Fibroblast of mammary gland (primary cell): ENCODE measurements at places on chromosomes 5 and 9.

GRCh38 chr9:35718721-35719511 is 13.1 kb downstream of the TLN1 start:
- DNase-seq: peak; percentile 32

- DNase-seq: peak; percentile 51
Measured at GRCh38 chr5:167488371-167488770, 803.1 kb upstream of the WWC1 start.

GRCh38 chr5:4222821-4223220 is 627.2 kb downstream of the IRX1 start:
- no peak for DNase-seq

- DNase-seq: no peak
Measured at GRCh38 chr5:103693517-103693916, 130.9 kb upstream of the NUDT12 start.

GRCh38 chr5:157563929-157564716 is 11.5 kb downstream of the ADAM19 start:
- DNase-seq: no peak

- peak; percentile 85 for DNase-seq
Measured at GRCh38 chr9:16828340-16829281, 41.9 kb downstream of the BNC2 start.

DNA sequence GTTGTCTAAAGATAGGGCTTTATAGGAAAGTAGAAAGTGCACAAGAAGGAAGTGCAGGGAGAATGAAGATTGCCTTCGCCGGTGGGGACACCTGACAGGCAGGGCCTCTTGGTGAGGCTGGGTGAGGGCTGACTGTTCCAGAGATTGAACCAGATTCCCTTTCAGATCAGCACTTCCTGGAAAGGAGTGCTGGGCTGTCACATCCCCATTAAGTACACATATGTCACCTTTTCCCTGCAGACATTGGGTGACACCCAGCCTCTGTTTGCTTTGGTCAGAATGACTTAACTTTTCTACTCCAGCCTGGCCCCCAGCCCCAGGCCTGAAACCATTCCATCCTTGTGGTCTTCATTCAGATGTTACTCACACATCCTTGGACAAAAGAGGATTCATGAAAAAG is 7.4 kb upstream of the SHROOM1 start:
- DNase-seq: no peak

DNA sequence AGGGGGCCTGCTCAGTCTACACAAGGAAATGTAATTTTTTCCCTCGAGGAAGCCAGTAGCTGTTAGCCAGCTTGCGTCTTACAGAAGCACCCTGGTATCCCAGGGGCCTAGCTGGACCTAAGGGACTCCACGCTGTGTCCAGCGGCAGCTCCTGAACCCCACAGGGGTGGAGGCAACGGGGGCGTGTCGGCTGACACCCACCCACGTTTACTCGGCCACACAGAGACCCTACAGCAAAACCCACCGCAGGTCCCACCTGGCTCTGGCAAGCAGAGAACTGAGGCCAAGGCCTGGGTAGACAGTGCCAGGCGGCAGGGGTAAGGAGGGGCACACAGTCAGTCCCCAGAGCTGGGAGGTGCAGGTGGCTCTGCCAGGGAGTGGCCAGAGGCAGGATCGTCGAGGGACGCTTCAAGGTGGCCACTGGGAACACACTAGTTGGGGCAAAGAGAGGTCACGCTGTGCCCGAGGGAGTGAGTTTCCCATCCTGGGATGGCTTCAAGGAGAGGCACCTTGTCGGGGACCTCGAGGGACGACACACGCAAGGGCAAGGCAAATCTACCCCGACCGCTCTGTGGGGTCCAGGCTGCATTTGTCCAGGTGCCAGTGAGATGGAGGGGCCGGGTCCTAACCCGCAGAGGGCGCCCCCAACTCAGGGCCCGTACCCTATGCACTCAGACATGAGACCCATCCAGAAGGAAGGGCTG is 20.7 kb downstream of the BRD3OS start:
- no peak for DNase-seq

GRCh38 chr5:148957591-148958202 is 105.2 kb downstream of the SH3TC2 start:
- peak; percentile 17 for DNase-seq

DNA sequence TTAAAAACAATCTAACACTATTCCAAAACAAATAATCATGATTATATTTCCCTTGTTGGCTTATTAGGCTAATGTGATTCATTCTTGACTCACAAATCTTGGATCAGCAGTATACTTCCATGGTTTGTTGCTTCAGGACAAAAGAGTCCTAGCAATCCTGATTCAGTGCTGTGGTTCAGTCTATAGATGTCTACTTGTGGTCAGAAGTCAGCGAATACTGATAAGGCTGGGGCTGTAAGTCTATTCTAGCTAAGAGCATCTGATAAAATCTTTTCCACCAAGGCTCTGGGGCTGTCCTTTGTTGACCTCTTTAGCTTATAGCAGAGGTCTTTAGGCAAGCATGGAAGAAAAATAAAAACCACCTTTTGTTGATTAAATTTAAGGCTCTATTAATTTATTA is 4.4 kb upstream of the SMIM3 start:
- peak; percentile 95 for DNase-seq

- DNase-seq: no peak
Measured at GRCh38 chr9:130394320-130394719, 50.4 kb upstream of the ASS1 start.

DNA sequence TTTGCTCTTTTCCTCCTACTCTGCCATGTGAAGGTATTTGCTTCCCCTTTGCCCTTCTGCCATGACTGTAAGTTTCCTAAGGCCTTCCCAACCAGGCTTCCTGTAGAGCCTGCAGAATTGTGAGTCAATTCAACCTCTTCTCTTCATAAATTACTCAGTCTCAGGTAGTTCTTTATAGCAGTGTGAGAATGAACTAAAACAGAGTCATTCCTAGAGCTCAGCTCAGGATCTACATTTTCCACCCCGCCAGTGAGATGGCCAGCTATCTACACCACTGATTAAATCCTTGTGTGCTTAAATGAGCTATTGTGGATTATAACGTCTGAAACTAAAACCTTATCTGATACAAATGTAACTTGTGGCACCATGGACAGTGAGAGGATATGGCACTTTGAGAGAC is 55.0 kb downstream of the FRMD3 start:
- DNase-seq: no peak

GRCh38 chr5:160251406-160252155 is 22.3 kb downstream of the FABP6 start:
- no peak for DNase-seq

- peak; percentile 30 for DNase-seq
Measured at GRCh38 chr9:92723299-92723625, 41.4 kb downstream of the BICD2 start.

- DNase-seq: no peak
Measured at GRCh38 chr5:168339109-168339771, 47.8 kb downstream of the WWC1 start.

DNA sequence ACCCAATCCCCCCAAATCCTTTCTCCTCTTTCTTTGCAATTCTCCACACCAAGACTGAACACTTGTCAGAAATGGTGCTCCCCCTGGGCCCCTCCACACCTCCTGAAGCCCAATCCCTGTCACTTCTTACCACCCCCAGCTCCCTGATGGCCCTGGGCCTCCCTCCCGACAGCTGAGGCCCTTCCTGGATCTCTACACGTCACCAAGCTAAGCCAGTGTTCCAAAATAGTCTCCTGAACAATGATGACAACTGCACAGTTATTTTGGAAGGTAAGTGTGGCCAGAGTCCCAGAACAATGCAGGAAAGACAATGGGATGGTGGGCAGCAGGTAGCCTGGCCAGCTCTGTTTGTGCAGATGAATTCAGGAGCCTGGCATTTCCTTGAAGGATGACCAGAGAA is 63.7 kb upstream of the PRSS3 start:
- DNase-seq: no peak

- DNase-seq: peak; percentile 65
Measured at GRCh38 chr5:150113047-150113744, 26.8 kb upstream of the CSF1R start.

DNA sequence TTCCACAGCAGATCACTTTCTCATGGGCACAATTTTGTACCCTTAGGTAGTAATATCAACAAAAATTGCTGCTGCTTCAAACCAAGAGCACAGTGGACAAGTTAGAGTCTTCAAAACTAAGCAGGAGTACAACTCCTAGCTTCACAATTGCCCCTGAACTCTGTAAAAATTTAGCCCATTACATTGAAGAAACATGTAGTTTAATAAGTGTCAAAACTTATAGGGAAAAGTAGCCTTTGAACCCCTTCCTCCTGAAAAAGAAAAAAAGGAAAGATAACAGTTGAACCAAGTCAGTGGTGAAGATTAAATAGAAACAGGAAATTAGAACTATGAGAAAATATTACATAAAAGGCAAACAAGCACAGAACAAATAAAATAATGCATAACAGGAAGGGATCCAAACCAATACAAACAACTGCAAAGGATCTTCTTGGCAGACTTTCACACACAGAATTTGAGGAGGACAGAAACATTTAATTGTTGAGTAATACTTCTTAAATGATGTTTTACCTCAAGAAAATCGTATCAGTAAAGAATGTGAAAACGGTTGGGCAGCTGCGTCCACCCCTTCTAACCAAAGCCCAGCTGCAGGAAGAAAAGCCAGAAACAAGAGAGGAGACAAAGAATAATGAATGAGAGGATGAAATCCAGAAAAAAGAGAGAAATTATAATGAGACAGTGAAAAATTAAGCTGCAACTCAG is 636.0 kb downstream of the NR2F1-AS1 start:
- peak; percentile 83 for DNase-seq

GRCh38 chr9:91948597-91949391 is 1.2 kb downstream of the ROR2 start:
- peak; percentile 49 for DNase-seq

DNA sequence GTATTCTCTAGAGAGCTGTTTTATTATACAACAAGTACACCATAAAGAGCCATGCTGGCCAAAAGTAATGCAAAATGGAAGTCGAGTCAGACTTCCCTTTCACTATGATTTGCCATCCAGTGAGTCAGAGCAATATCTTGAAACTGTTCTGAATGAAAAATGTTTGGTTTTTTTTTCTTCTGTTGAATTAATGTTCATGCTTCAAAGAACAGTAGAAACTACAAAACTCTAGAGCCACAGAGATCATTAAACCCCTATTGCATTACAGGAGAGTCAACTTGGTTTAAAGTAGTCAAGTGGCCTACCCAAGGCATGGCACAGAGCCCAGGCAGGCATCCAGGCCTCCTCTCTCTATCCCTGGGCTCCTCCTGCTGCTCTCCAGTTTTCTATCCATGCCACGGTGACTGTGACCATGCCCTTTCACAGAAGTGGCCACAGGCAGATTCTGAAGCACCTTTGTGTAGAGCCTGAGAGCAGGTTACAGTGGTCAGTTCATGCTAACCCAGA is 358.9 kb downstream of the DEPDC1B start:
- peak; percentile 41 for DNase-seq

DNA sequence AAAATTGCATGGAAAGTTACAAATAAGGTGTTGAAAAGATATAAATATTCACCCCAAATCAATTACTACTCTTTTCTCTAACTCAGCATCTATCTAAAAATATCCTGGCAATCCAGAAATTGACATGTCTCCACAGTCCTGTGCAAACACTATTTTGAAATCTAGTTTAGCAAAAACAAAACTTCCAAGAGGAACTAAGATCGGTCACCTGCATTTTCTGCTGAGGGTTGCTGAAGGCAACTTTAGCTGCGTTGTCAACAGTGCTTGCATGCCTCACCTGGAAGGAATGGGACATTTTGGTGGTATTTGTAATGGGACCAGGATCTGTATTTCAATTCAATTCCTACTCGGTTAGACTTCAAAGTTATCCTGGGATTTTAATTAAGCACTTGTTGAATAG is 398.3 kb downstream of the NTRK2 start:
- no peak for DNase-seq

DNA sequence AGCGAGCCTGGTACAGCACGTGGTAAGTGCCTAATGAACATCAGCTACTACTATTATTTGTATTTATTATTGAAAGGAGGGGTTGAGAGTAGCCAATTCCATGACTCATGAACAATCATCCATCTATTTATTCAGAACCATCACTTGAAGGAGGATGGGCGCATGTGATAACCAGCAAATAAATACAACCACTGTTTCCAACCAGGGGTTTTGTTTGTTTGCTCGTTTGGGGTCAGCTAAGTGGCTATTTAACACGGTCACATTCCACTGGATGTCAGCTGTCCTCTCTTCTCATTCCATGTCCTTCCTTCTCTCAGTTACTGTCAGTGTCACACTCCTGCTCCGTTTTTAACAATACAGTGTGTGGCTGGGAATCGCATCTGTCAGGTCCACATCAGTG is 8.6 kb downstream of the RAPGEF1 start:
- peak; percentile 42 for DNase-seq

DNA sequence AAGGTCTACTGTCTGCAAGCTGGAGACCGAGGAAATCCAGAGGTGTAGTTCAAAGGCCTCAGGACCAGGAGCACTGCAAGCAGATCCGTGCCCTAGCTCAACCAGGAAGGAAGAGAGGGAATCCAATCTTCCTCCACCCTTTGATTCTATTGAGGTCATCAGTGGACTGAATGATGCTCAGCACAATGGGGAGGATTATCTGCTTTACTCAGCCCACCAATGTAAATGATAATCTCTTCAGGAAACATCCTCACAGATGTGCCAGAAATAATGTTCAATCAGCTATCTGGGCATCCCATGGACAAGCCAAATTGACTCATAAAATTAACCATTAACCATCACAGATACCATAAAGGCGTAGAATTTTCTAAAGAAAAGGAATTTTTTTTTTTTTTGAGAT is 92.0 kb downstream of the BASP1 start:
- DNase-seq: no peak

GRCh38 chr5:174935854-174936474 is 211.6 kb downstream of the MSX2 start:
- peak; percentile 62 for DNase-seq

GRCh38 chr5:146770546-146770945 is 108.0 kb downstream of the PPP2R2B start:
- DNase-seq: no peak

DNA sequence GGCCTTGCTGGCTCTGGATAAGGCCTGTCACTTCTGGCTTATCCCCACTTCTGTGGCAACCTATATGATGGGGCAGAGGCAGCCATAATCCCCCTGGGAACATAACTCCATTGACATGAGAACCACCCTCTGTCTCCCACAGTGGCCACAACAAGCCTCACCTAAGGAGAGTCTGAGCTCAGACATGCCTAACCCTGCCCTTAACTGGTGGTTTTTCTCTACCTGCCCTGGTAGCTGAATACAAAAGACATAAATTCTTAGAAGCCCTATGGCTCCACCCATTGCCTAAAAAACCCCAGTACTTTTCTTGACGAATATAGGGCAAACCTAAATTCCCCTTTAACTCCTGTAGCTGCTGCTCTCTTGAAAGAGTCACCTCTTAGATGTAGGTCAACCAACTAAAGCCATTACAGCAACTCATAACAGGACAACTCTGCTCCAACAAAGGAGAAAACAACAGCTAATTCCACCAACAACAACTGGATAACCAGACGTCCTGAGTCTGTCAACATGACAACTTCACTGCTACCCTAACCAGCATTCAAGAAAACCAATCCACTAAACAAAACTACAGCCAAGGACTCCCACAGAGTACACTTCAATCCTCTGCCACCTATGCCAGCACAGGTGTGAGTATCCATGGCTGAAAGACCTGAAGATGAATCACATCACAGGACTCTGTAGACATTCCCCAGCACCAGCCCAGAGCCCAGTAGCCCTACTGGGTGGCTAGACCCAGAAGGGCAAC is 427.7 kb downstream of the PRELID2 start:
- DNase-seq: no peak

- no peak for DNase-seq
Measured at GRCh38 chr5:174446446-174446845, 277.9 kb upstream of the MSX2 start.
